Hair follicular keratinocyte (primary cell): ENCODE measurements at places on chromosomes 2 and 18. TPM values are rescaled to one million over a fixed set of nuclear protein-coding genes. Genes with fewer than 3 reads are reported as not detected.

SPP2 gene
- total RNA-seq = not detected in 2 replicates

EML6 gene
- 0.04 TPM in 1 of 2 replicates, not detected in the other for total RNA-seq

MEP1B gene
- not detected in 2 replicates for total RNA-seq

DYNAP gene
- not detected in 2 replicates for total RNA-seq

IL1B gene
- total RNA-seq = 199 and 298 TPM in 2 replicates

TMEM247 gene
- total RNA-seq = not detected in 2 replicates

CYP26B1 gene
- 2.9 and 3.6 TPM in 2 replicates for total RNA-seq

SERPINB4 gene
- total RNA-seq = 1.9 TPM in 2 replicates

SERPINB7 gene
- total RNA-seq = 8.7 and 9.4 TPM in 2 replicates
